ENCODE measurements at places on chromosomes 11 and 22.
A peak's percentile ranks its signal among the peaks of the same experiment; 100 is the strongest.

- no peak for DNase-seq
Measured at GRCh38 chr11:69378303-69379141, 84.6 kb downstream of the MYEOV start.

- no peak for DNase-seq
Measured at GRCh38 chr11:113873236-113873626, 2.1 kb downstream of the USP28 start.

GRCh38 chr11:8015753-8016239, 28.7 kb downstream of the EIF3F start:
- no peak for DNase-seq

DNA sequence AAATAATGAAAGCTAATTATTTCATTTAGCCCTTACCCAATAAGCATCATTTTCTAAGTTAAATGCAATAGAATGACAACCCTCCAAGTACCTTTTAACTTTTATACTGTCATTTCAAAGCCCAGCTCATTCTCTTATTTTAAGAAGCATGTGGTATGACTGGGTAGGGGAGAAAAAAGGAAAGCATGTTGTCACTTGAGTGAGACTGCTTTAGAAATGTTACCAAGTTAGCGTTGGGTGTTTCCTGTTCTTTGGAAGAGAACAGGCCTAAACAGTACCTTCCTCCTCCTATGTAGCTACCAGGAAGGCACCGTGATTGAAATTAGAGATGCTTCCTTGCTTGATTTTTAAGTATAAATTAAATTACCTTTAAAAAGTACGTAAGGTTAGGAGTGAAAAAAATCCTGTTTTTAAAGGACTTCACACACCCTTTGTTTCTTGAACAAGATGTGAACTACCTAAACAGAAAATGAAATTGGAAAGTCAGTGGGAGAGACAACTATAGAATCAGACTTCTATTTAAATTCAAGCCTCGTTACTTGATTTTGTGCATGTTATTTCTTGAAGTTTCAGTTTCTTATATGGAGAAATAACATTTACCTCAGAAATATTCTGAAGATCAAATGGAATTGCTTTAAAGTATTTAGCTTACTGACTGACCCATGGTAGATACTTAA, 741 bp upstream of the CNTF start:
- no peak for DNase-seq

DNA sequence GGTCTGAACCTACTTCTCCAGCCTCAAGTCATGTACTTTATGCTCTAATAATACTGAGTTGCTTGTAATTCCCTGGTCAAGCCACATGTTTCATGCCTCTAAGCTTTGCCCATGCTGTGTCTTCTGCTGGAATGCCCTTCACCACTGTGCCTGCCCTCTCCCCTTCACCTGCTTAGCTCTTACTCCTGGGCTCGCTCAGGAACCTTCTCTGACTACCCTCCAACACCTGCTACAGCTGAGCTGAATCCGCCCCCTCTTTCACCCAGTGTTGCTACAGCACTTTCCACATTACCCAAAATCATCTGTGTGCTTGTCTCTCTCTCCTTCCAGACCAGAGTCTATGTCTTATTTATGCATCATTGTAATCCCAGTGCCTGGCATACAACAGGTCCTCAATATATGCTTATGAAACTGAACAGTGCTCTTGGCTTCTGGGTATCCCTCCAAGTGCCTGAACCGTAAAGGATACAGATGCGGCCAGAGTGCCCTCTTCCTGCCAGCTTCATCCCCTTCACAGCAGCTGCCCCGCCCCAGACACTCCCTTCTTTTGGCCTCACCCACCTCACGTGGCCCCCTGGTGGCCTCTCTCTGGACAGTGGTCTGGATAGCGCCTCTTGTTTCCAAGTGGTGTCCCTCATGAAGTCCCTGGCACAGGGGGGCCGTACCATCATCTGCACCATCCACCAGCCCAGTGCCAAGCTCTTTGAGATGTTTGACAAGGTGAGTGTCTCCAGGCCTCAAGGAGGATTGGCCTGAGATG, 7.1 kb downstream of the ABCG4 start:
- DNase-seq: no peak

- DNase-seq: no peak
Measured at GRCh38 chr22:30694640-30695350, at the start of gene OSBP2. TSS of gene OSBP2 (plus strand) at chr22:30694874. CDS start at chr22:30694910, 36 bp downstream.

- DNase-seq: no peak
Measured at GRCh38 chr11:76156971-76157427, 49.3 kb downstream of the WNT11 start.

- no peak for DNase-seq
Measured at GRCh38 chr11:4190519-4190918, 95.9 kb downstream of the RRM1 start.

DNA sequence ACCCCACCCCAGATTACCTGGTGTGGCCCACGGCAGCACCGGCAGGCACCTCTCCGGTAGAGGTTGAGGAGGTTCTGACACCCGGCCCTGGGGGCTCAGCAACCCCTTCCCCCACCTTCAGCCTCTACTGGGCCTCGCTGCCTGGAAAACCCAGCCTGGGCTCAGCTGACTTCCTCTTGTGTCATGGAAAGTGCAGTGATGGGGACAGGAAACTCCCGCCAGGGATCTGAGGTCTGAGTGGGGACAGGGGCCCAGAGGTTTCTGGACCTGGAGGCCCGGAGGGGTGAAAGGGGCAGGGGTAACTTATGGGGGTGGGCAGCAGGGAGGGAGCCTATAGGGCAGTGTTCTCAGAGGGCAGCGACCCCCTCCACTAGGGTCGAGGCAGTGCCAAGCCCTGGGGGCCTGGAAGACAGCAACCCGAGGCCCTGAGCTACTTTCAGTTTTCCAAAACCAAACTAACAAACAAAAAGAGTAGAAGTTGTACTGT, 10.0 kb upstream of the CD5 start:
- no peak for DNase-seq

- DNase-seq: no peak
Measured at GRCh38 chr11:122085712-122086111, 30.3 kb downstream of the BLID start.

GRCh38 chr11:124844664-124845079, 20.6 kb upstream of the ROBO3 start:
- DNase-seq: no peak

- DNase-seq: no peak
Measured at GRCh38 chr22:46070803-46071450, 79.4 kb upstream of the PPARA start.

GRCh38 chr11:113985906-113986305, 11.0 kb downstream of the HTR3A start:
- no peak for DNase-seq

DNA sequence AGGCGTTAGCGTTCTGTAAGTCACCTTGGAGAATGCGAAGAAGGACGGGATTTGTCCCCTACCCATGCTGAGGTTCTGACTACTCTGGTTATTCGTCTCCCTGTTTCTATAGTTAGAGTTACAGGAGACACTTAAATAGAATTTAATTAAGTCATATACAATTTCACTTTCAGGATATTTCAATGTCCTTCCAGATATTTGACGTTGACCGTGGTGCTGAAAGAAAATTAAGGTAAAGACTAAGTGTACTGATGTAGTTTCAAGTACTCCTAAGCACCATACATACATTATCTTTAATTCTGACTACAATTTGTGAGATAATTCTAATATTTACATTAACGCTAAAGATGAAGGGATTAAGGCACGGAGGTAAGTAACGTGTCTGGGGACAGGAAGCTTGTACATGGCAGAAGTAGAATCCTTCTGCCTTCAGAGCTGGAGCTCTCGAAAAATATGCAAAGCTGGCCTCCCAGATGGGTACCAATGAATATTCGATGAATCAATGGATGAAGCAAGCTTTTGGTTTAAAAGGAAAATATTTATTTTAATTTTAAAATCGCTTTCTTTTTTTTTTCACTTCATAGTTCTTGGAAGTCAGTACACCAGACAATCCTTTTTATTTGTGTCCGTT, 539 bp upstream of the SLC36A4 start:
- DNase-seq: no peak

- DNase-seq: peak; percentile 69
Measured at GRCh38 chr11:126561327-126561893, 205.9 kb downstream of the ST3GAL4 start.

- no peak for DNase-seq
Measured at GRCh38 chr11:79744941-79745340, 304.1 kb upstream of the TENM4 start.

DNA sequence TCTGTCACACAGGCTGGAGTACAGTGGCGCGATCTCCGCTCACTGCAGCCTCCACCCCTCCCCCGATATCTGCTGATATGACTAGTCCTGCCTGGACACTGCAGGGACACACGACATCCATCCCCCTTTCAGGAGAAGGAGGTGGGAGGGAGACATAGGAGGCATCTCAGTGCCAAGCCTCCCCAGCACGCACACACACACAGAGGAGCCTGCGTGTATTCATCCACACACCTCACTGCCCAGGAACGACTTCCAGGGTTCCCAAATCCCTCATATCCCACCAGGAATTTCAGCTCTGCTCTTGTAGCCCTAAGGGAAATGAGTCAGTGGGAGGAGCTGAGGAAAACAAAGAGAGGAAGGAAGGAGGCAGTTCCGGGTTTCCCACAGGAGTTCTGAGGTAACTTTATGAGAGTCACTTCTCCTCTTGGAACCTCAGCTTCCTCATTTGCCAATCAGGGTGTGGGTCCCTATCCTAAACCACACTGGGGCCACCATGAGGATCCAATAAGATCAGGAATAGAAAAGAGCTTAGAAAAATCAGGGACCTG, 37.2 kb upstream of the ACER3 start:
- no peak for DNase-seq

DNA sequence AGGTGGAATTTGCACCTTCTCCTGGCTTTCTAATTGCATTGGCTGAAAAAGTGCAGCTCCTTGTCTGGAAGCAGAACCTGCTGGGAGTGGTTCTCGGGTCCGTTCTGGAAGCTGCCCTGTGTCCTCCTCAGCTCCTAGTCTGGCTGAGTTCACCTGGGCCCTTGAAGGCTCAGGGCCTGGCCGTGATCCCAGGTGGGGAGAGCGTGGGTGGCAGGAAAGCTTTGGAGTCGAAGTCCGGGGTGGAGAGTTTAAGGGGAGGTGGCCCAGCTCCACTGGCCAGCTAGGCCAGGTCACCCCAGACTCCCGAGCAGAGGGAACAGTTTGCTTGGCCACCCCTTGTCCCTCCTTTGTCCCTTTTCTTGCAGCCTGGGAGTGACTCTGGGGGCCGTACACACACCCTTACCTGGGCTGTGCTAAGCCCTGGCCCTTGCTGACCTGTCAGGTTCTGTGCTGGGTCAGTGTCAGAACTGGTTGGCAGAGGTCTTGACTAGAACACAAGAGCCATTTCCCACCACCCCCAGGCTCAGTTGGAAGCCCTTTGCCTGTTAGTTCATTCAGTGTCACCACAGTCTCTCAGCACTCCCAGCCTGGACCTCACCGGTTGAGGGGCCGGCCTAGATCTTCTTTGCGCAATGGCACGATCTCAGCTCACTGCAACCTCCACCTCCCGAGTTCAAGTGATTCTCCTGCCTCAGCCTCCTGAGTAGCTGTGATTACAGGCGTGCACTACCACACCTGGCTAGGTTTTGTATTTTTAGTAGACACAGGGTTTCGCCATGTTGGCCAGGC, 37.3 kb downstream of the LRP5 start:
- DNase-seq: no peak

DNA sequence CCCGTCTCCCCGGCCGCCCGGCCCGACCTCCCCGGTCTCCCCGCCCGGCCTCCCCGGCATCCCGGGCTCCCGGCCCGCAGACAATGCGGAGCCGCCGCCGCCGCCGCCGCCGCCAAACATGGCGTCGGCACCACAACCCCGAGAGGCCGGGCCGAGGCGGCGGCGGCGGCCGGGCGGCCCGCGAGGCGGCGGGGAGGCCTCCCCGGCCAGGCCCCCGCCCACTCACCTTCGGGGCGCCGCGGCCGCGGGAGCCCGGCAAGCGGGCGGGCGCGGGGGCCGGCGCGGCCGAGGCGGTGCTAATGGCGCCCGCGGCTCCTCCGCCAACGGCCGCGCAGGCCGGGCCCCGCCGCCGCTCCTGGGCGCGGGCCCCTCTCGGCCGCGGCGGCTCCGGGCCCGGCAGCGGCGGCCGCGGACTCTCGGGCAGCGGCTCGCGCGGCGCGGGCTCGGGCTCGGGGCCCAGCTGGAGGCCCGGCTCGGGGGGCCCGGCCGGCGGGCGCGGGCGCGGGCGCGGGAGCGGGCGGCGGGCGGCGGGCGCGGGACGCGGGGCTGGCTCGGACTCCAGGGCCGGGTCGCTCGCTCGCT, 311 bp downstream of the BRD1 start:
- no peak for DNase-seq

- no peak for DNase-seq
Measured at GRCh38 chr22:28925916-28926315, 42.5 kb downstream of the ZNRF3 start.

- no peak for DNase-seq
Measured at GRCh38 chr11:107468596-107468995, 11.0 kb upstream of the CWF19L2 start.

DNA sequence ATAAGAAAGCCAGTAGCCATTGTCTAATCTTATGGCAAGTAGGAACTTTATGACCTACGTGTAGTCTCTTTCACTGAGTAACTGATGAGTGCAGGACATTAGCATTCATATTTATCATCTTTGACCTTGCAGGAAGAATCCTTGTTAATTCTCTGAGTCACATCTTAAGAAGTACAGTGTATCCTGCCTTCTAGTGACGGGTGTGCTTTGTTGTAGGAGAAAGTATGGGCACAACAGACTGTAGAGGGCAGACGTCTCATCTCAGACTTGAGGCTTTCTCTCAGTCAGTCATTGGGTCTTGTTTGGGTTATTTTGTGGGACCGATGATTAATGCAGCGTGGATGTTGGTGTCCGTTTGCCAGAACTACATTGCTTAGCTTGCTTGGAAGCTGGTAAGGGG, 6.8 kb downstream of the RNF214 start:
- no peak for DNase-seq

DNA sequence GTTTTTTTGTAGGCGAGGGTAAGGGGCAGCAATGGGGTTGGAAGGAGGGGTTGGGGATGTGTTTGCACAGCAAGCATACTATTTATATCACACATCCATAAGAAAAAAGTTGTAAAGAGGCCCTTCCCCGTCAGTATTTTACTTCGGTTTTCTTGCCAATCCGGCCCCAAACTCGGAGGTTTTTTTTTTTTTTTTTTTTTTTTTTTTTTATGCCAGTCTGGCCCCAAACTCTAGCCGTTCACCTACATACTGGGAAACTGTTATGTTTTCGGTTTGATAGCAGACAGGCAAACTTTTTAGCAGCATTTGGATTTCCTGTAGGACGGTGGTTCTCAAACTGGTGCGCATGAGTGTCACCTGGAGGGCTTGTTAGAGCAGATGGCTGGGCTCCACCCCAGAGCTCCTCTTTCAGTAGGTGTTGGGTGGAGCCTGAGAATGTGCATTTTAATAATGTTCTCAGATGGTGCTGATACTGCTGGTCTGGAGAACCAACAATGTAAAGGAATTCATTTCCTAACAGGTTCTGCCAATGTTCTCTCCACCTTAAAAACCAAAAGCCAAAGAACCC, 76.5 kb upstream of the ZBED5 start:
- no peak for DNase-seq

GRCh38 chr11:71447791-71448256, 369 bp downstream of the DHCR7 start:
- no peak for DNase-seq

DNA sequence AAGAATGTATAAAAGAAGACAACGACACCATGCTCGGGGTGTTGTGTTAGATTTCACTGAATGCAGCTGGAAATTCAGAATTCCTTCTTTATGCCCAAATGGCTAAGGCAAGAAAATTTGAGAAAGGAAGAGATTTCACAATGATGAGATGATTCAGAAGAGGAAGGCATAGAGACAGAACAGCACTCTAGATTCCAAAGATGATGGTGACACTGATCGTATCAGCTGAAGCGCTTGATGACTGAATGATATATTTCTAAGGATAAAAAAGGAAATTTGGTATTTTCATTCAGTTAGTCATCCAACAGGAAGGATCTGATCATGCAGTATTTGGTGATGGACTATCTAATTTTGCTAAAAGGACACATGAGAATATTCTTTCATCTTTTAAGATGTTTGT, 189.2 kb downstream of the EFCAB6 start:
- no peak for DNase-seq

Data from left renal pelvis (tissue), 4 donors.